ENCODE measurements at places on chromosomes 1 and 21.

DNA sequence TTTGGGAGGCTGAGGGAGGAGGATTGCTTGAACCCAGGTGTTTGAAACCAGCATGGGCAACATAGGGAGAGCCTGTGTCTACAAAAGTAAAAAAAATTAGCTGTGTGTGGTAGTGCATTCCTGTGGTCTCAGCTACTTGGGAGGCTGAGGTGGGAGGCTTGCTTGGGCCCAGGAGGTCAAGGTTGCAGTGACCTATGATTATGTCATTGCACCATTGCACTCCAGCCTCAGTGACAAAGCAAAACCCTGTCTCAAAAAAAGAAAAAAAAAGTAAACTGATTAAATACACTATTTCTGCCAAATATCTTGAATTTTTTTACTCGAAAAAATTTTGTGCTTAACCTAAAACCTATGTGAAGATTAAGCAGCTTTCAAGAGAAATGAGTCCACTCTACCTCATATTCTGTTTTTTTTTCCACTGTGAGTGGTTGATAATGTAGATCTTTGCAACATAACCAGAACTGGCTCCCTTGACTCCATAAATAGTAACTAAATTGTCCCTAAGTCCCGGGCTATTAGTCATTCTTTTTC is 19.4 kb upstream of the ZNF281 start:
- DNase-seq, result no peak

GRCh38 chr1:71023515-71023914 is 24.1 kb downstream of the PTGER3 start:
- no peak for DNase-seq

GRCh38 chr1:109228167-109228566 is 14.4 kb downstream of the SARS1 start:
- no peak for DNase-seq

DNA sequence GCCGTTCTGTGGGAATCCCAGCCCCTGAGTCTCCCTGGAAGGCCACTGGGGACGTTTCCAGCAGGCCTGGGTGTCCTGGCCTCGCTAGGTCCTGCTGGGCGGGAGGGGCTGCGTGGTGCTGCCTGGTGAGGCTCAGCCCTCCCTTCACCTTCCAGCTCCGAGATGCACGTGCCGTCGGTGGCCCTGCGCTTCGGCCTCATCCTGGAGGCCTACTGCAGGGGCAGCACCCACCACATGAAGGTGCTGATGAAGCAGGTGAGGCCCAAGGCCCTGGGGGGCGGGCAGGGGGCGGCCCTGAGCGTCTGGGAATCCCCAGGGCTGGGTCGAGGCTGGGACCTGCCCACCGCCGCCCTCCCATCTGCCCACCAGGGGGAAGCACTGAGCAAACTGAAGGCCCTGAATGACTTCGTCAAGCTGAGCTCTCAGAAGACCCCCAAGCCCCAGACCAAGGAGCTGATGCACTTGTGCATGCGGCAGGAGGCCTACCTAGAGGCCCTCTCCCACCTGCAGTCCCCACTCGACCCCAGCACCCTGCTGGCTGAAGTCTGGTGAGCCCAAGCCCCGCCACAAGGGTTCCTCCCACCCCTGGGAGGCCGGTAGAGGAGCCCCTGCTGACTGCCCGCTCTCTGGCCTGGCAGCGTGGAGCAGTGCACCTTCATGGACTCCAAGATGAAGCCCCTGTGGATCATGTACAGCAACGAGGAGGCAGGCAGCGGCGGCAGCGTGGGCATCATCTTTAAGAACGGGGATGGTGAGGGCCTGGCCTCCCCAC is 70.3 kb downstream of the PIK3CD start:
- peak; percentile 49 for DNase-seq

DNA sequence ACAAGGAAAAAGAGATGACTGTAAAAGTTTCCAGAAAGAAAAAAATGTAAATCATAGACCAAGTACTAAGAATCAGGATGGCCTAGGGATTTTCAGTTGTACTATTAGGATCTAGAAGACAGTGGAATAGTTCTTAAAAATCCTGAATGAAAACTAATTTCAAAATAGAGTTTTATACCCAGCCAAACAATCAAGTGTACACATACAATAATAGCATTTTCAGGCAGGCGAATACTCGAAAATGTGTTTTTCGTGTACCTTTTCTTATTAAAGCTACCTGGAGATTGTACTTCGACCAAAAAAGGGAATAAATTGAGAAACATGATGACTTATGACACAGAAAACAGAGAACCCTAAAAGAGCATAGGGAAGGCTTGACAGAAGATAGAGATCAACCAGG is 118.6 kb downstream of the SDCCAG8 start:
- no peak for DNase-seq

DNA sequence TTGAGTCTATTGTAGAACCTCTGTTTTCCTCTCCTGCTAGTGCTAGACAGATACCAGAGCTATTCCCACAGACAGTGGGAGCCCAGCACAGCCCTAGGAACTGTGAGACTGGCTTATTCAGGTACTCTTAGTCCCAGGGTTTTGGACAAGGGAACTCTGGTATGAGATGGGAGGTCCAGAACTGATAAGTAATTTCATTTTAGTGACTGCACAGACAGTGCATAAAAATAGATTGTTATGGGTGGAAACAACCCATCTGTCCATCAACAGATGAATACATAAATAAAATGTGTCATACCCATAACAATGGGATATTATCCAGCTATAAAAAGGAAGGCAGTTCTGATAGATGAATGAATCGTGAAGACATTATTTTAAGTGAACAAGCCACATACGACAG is 9.0 kb downstream of the EPS8L3 start:
- no peak for DNase-seq

DNA sequence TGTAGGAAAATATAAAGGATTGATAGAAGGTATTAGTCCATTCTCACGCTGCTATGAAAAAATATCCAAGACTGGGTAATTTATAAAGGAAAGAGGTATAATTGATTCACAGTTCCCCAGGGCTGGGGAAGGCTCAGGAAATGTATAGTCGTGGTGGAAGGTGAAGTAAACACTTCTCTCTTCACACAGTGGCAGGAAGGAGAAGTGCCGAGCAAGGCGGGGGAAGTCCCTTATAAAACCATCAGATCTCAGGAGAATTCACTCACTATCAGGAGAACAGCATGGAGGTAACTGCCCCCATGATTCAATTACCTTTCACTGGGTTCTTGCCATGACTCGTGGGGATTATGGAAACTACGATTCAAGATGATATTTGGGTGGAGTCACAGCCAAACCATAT is 1806.0 kb downstream of the MRPL39 start:
- DNase-seq, result no peak

- no peak for DNase-seq
Observed at GRCh38 chr1:184112176-184112948, 60.8 kb downstream of the TSEN15 start.

DNA sequence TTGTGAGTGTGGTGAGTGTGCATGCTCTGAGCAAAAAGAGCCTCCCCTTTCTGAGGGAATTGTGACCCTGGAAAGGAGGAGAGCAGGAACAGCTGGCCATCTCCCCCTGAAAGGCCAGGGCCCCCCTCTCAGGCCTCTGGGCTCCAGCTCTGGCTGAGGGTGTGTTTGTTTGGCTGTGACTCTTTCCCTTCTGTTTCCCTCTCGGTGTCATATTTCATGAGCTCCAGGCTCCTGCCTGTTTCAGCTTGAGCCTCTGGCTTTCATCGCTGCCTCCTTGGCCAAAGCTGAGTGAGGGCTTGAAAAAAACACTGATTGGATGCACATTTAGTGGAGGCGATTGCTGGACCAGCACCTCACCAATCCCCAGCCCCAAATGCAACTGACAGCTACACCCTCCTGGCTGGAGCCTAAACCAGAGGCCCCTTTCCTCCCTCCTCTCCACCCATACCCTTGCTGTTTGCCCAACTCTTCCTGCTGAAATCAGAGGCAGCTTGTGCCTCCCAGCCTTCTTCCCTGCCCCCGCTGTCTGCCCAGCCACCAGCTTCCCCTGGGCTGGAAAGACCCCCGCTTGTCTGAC is 64.1 kb downstream of the DDR2 start:
- DNase-seq, result no peak

GRCh38 chr1:229266832-229267500 is 3.9 kb upstream of the RAB4A start:
- DNase-seq, result no peak

- DNase-seq, result no peak
Observed at GRCh38 chr1:38334930-38335592, 288.5 kb upstream of the POU3F1 start.

DNA sequence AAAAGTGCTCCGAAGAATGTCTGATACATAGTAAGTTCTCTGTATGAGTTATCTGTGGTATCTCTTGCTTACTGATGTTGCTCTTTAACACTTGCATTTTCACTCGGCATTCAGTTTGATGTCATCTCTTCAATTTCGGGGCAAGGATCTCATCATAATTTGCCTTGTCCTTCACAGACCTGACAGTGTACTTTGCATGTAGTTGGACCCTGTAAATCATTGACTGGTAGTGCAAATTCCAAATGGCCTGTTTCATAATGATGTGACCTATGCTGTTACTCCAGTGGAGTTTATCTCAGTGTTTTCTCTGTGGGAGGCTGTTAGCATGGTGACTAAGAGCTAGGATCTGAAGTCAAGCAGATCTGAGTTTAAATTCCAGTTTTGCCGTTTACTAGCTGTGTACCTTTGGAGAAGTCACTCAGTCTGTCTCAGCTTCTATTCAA is 34.2 kb upstream of the ABCD3 start:
- no peak for DNase-seq

DNA sequence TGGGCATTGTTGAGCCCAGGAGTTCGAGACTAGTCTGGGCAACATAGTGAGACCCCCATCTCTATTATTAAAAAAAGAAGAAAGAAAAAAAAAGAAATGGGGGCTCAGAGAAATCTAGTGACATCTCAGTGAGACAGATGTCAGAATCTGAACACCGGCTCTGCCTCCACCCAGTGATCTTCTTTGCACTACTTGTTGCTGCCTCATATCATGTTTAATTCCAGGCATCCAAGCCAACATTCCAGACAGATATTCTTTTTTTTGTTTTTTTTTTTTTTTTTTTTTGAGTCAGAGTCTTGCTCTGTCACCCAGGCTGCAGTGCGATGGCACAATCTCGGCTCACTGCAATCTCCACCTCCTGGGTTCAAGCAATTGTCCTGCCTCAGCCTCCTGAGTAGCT is 5.0 kb upstream of the ARL8A start:
- no peak for DNase-seq

- DNase-seq, result no peak
Observed at GRCh38 chr1:65264197-65264929, 45.0 kb upstream of the DNAJC6 start.

- DNase-seq, result no peak
Observed at GRCh38 chr1:26630634-26631033, 65.2 kb upstream of the ARID1A start.

- DNase-seq, result no peak
Observed at GRCh38 chr1:164054331-164054730, 504.7 kb upstream of the PBX1 start.

DNA sequence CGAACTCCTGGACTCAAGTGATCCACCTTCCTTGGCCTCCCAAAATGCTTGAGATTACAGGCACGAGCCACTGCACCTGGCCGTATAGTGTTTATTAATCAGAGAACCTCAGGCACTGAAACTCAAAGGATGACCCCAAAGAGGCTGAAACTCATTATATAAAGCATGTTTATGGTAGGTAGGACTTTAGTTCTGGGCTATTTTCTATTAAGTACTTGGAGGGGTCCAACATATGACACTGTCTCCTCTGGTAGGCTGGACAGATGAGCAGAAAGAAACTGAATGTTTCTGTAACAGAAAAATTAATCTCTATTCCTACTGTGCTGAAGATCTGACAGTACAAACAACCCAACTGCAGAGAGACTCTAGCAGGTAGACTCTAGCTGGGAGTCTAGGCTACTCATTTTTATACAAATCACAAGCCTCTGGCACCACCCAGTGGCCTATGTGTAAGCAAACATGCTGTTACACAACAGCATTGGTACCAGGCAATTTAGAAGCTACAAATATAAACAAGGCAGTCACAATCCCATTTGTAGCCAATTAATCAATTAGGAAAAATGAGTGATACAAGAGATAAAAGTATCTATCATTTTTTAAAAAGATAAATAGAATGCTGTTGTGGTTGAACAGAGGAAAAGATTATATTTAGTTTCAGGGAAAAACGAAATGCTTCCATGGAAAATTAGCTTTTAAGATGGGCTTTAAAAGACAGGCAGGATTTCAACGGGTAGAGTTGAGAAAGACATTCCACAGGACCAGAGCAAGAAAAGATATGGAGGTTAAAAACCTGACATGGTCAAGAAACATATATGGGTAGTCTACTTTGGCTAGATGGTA is 10.4 kb downstream of the DCAF8 start:
- peak; percentile 20 for DNase-seq

DNA sequence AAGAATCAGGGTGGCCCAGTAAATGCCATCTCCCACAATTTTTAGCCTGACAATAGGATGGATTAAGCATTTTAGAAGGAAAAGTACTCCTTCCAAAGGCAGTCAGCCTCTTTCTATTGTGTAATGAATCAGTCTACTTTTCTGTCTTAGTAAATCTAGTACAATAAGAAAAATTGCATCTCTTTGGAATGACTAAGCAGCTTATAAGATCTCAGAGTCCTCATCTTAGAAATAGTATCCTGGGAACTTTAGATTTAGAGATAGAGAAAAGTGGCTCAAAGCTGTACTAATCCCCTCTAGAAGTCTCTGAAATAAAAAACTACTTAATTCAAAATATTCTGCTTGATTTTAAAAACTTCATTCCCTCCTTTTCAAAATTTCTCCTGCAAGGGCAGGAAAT is 81.4 kb downstream of the SLC44A5 start:
- DNase-seq, result no peak

DNA sequence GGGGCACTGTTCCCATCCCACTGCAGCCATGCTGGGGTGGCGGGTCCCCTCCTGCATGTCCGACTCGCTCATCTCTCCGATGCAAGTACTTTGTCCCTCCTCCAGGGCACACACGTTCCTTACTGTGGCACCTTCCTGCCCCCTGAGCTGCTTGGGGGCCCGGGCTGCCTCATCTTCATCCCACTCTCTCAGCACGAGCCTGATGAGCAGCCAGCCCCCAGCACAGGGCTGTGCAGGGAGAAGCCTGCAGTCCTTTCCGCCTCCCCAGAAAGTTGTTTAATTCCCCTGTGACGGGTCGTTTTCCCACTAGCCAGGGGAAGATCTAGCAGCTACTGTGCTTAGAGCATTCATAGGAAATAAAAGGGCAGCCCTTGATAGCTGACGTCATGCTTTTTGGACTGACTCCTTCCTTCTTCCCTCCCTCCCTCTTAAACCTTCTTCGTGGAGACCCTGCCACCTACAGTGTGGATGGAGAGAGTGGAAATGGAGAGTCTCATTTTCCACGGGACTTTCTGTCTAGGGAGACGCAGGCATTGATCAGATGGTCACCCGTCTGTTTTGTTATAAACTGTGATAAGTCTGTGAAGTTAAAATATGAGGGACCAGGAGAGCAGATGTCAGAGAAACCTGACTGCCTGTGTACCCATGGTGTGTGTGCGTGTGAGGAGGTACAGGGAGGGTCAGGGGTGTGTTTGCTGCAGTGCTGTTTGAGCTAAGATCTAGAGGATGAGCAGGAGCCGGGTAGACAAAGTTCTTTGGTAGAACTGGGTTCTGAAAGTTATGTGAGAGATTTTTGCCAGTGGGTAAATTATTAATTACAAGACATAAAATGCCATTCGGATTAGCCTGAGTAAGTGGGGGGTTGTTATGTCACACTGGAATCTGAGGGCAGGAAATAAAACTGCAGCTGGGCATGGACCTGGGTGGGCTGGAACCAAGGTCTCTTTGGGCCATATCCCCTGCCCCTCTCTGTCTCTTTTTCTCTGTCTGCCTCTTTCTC is 34.3 kb downstream of the GPR137B start:
- no peak for DNase-seq
